ENCODE measurements at places on chromosomes 4 and X.

DNA sequence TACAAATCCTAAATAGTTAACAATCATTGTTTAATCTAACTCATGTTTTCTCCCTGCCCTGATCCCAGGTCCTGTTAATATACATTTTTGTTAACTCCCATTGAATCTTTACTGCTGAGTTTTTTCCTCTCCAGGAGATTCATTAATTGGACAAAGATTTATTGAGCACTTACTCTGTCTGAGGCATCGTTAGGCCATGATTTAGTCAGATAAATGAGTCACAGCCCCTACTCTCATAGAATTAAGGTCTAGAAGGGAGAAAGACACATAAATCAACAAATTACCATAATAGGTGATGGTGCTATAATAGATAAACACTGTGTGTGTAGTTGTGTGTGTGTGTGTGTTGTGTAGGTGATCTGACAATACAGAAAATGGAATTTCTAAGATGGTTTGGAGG is 112.5 kb downstream of the MAPK10 start:
- DNase-seq: no peak

GRCh38 chr4:61614231-61614630 is 414.1 kb downstream of the ADGRL3 start:
- no peak for DNase-seq

DNA sequence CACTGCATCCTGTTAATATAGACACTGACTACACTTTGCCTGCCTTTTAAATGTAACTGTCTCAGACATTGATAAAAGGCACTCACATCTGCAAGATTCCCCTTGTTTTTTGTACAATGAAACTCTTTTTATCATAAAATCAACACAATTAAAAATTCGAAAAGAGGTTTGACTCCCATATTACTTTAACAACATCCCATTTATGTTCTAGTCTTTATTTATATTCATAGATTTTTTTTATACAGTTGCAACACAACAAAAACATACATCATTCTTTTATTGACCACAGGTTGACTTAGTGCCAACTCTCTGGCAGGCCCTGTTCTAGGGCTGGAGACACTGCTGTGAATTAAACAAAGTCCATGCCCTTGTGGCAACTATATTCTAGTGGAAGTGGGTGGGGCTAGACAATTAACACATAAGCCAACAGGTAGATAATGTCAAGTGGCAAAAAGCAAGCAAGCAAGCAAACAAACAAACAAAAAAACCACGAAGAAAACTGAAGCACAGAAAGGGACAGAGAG is 36.8 kb downstream of the ANK2 start:
- DNase-seq: no peak

DNA sequence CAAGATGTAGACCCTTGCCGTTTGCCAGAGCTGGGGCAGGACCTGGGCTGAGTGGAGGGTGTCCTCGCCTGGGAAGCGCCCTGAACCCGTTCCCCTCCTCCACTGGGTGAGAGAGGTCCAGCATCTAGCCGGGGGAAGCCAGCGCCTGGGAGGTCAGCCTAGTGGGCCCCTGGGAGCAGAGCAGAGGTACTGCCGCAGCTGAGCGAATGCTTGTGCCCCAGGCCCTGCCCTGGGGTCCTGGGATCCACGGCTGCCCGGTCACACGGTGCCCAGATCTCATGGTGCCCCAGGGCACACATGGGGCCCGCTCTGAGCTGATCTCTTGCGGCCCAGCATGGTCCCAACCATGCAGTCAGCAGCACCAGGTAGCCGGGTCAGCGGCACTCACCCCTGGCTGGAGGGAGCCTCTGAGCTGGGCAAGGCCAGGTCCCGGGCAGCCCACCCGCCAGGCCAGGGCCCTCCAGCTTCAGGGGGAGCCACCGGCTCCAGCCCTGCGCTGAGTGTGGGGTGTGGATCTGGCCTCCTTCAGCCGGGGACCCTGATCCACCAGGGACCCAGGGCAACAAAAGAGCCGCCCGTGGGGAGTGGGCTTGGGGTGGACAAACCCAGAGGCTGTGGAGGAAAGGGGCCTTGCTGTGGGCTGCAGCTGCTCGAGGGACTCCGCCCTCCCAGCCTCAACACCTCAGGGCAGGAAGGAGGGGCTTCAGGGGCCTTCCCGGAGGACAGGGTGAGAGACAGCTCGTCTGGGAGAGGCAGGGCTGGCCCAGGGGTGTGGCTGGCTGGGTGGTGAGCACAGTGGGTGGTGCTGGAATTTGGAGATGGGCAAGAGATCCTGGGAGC is 4.1 kb upstream of the CPLX1 start:
- DNase-seq: no peak

DNA sequence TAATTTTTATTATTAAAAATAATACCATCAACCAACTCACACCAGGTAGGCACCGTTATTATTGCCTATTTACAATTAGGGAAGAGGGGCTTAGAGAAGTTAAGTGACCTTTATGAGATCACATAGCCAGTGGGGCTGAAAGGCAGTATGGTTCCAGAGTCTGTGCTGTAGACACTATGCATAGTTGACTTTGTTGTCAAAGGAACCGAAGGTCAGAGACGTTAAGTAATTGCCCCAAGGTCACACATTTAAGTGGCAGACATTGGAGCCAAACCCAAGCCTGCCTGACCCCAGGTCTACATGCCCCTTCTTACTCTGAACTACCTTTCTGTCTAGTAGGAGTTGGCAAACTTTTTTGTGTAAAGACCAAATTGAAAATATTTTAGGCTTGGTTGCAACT is 36.4 kb downstream of the RHOH start:
- no peak for DNase-seq

- peak; percentile 52 for DNase-seq
These were observed 100.1 kb upstream of the VCX3B start for GRCh38 chrX:8364369-8365141.

- no peak for DNase-seq
These were observed 68.1 kb upstream of the BLTP1 start for GRCh38 chr4:122083989-122084388.

GRCh38 chrX:46446727-46447378 is 98.4 kb downstream of the ZNF674 start:
- peak; percentile 82 for DNase-seq

DNA sequence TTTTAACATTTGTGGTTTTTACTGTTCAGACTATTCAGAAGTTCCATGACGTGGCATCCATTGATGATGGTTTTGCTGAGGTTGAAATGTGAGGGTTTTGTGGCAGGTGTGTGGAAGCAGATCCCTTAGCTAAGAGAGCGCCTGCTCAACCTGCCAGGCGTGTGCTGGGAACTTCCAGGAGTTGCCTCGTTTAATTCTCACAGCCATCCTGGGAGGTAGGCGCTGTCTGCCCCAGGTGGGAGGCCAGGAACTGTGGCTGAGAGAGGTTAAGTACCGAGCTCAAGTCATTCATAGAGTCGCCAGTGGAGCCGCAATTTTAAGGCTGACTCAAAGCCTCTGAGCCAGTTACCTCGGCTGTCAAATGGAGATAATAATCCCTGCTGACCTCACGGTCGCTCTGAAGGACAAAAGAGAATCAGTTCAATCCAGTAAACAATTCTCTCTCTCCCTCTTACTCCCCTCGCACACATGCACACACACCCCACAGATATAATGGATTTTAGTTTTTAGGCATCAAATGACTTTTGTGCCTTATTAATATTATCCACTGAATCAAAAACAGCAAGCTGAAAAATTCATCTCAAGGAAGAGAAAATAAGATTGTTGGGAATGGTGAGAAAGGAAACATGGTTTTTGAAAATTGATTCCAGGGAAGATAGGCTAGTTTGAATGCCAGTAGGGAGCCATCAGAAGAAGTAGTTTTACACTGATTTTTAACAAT is 171.3 kb downstream of the PTTG2 start:
- DNase-seq: peak; percentile 14

DNA sequence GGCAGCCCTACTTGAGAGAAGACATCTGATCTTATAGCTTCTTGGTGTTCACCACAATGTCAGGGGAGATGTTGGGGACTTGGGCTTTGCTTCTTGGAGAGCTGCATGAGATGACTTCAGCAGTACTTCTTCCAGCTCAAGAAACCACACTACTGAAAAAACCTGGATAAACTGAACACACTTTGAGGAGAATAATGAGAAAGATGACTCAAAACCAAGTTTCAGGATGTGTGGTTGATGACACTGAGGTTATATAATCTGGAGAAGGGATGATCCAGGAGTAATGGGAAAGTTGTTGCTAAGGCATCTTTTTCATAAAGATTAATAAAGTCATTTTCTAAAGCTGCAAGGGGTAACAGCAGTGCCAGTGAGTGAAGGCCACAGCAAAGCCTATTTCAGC is 58.4 kb upstream of the PNPLA4 start:
- no peak for DNase-seq

GRCh38 chrX:152637649-152638442 is at the start of gene GABRQ:
GABRQ (plus strand) TSS chrX:152637895; CDS start chrX:152638203, 308 bp downstream.
- no peak for DNase-seq

- DNase-seq: no peak
These were observed 1049.1 kb upstream of the TENM3 start for GRCh38 chr4:181194096-181194495.

DNA sequence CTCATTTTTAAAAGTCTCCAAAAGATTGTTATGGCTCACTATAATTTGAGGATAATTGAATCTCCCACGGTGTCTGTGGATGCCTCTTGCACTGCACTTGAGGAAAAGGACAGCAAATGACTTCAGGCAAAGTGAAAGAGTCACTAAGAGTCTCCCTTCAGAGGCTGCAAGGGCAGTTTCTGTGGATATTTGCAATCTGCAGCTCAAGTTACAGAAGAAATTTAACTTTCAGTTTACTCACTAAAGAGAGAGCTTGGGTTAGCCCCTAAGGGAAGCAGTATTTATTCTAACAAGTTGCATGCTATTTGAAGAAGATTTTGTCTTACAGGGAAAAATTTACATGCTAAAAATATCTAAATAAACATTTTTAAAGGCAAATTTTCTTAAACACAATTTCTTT is 912.0 kb upstream of the TENM3 start:
- no peak for DNase-seq

All from NCI-H2081 (cell line).